ENCODE measurements at places on chromosomes 3 and 15.

DNA sequence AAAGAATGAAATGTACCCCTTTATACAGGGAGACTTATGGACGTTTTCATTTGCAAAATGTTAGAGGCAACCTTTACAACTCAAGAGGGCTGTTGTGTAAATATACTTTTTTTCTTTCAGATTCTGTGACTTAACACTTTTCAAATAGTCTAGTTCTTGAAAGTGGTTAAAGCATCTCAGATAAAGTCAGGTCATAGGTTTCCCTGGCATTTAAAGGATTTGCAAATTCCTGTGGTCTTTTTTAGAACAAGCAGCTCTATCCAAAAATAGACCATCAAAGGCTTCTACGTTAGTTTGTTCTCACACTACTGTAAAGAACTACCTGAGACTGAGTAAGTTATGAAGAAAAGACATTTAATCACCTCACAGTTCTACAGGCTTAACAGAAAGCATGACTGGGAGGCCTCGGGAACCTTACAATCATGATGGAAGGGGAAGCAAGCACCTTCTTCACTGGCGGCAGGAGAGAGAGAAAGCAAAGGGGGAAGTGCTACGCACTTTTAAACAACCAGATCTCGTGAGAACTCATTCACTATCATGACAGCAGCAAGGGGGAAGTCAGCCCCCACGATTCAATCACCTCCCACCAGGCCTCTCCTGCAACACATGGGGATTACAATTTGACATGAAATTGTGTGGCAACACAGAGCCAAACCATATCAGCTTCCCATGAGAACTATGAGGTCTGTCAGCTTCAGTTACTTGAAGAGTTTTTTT, 23.3 kb upstream of the GABRR3 start:
- DNase-seq, result no peak

GRCh38 chr15:78929536-78930264, 15.1 kb downstream of the CTSH start:
- DNase-seq, result no peak

GRCh38 chr3:127748754-127749327, 73.5 kb downstream of the MGLL start:
- DNase-seq, result no peak

DNA sequence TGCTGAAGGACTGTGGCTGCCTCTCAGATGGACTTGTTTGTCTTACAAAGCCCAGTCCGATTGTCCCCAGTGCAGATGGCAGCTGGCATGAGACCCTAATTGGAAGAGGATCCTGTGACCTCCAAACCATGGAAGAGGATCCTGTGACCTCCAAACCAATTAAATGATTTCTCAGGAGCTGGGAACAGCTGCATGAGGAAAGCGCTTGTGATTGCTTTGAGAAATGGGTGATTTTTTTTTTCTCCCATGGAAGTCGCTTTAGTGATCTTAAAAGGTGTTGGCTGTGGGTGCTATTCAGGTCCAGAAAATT, 68.4 kb upstream of the LARS2 start:
- DNase-seq, result no peak

- DNase-seq, result no peak
Measured at GRCh38 chr3:174959556-174960065, 100.5 kb downstream of the NAALADL2 start.

DNA sequence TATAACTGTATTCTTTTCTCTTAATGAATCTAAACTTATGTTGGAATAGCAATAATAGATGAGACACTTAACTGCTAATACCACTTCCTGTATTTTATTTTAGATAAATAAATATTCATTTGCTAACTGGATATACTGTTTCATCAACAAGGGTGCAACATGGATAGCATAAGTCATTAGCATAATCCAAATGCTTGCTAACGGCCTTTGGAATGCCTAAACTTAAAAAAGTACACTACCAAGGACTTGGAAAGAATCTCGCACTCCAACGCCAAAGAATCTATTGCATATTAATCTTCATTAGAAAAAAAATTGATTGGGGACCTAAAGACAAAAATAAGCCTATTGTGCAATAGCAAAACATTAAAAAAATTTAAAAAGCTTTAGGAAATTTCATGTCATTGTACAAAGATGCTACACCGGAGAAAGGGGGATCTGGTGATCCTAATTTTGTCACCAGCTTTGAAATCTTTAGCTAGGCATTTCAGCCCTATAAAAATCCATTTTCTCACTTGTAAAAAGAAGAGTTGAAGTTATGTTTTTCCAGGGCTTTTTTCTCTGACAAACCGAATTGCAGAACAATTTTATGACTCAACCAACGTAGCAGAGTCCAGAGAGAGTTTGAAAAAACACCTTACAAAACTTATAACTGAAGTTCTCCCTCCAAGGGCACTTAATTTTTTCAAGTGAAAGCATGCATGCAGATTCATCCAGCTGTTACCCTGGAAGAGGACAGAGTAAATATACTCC, 4.1 kb downstream of the VGLL3 start:
- no peak for DNase-seq

GRCh38 chr3:122533480-122533879, 18.7 kb upstream of the KPNA1 start:
- no peak for DNase-seq

DNA sequence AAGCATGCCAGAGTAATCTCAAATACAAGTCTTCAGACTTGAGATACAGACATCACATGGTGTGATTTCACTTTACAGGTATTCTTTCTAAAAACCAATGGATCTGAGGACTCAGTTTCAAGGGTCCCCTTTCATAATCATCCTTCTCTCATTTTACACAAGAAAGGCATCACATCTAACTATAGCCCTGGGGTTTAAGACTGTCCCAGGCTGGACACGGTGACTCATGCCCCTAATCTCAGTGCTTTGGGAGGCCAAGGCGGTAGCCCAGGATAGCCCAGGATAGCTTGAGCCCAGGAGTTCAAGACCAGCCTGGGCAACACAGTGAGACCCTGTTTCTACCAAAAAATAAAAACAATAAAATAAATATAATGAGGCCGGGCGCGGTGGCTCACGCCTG, 36.4 kb downstream of the UBP1 start:
- no peak for DNase-seq

GRCh38 chr3:72144773-72145505, 360.0 kb upstream of the PROK2 start:
- no peak for DNase-seq

- no peak for DNase-seq
Measured at GRCh38 chr3:61761694-61762430, 200.5 kb downstream of the PTPRG start.

DNA sequence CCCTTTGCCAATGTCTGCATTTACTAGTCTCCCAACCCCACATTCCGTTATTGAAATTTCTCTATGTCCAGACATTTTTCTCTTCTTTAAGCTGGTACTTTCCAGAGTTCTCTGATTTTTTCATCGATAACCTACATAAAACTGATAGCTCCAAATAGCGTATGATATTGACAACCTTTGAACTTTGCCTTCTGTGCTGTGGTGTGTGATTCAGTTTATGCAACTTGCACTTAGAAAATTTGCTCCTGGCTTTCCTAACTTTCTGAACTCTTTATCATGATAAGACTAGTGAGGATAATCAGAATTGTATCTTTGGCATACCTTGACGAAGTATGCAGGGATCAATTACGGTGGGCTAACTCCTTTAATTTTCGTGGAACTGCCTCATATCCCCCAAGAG, 1261.3 kb downstream of the SI start:
- no peak for DNase-seq

- DNase-seq, result no peak
Measured at GRCh38 chr15:62444104-62445022, 279.3 kb upstream of the C2CD4B start.

DNA sequence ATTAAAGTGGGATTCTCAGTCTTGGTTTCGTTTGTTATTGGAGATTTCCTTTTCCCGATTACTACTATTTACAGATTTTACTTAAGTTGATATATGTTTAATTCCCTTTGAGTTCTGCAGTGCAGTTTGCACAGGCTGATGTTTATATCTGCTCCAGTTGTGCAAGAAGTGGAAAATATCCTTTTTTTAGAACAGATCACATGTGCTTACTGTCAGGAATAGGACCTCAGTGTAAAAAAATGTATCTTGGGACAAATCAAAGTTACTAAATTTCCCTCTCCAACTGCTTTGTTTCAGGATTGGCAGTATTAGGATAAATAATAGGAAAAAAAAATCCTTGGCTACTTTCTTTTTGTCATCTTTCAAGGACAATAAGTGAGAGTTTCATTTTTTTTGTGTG, 6.9 kb downstream of the MITF start:
- DNase-seq, result no peak

DNA sequence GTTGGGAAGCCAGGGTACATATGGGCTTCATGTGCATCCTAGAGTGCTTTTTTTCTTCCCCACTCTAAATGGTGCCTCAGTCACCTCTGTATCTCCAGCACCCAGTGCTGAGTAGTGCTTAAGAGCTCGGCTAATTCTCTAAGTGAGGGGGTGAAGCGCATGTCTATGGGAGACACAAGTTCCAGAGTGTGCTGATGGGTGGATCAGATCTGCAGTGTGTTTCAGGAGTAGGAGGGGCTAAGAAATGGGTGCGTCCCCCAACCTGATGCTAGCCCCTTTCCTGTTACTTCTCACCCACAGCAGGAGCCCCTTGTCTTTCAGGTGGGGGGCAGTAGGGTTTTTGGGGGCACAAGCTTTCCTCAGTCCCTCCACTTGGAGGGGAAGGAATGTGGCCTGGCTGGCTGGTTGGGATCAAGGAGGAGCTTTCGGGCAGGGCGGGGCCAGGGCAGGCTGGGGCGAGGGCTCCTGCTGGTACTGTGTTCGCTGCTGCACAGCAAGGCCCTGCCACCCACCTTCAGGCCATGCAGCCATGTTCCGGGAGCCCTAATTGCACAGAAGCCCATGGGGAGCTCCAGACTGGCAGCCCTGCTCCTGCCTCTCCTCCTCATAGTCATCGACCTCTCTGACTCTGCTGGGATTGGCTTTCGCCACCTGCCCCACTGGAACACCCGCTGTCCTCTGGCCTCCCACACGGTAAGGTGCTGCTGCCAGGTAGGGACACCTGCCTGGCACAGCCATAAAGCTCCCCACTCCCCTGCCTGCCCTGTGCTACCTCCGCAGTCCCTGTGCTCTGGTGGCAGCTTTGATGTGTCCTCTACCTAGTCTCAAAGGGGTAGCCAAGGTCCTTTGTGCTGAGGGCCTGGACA, at the start of gene IL17RE:
Gene IL17RE, plus strand, starts transcription at position 477 of the 866 bp plus-strand sequence. Its CDS starts 85 bp downstream, at position 562.
- peak; percentile 12 for DNase-seq

DNA sequence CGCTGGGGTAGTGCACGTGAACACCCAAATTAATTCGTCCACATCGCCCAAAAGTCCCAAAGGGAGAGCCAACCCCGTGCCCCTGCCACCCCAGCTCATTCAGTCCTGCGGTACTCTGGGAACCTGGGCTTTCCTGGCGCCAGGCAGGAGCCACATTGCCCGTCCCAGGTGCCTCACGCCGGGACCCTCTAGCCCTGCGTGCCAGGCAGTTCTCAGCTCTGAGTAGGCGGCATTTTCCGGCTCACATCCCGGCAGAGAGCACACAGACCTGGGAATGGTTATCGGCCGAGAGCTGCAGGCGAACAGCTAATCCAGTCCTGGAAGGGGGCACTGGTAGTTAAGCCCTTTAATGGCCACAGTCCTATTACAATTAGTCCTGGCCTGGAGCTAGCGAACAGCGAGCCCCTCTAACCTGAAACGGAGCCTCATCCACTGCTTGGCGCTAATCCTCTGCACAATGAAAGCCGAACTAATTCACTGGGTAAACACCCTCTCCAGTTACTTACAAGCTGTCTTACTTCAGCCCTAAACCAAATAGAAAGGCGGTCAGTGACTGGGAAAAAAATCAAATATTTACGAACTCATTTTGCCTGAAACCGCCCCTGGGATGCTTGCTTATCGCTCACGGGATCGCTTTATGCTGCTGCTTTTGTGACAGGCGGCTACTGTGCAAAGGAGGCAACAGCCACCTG, 254.6 kb upstream of the SOX14 start:
- DNase-seq, result no peak

DNA sequence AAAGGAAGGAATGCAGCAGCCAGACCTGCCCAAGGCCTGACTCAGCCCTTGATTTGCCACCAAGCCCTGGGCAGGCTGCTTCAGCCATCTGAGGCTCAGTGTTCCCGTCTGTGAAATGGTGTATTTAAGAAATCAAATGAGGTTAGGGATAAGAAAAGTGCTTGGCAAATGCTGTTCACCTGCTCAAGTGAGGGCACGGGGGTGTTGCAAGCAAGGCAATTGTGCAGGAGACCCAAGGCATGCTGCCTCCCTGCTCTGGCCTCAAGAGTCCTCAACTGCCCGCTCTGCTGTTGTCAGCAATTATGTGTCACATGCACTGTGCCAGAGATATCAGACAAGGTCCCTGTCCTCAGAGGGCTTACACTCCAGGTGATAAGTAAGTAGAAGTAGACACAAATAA, 101.8 kb downstream of the TPRA1 start:
- no peak for DNase-seq

DNA sequence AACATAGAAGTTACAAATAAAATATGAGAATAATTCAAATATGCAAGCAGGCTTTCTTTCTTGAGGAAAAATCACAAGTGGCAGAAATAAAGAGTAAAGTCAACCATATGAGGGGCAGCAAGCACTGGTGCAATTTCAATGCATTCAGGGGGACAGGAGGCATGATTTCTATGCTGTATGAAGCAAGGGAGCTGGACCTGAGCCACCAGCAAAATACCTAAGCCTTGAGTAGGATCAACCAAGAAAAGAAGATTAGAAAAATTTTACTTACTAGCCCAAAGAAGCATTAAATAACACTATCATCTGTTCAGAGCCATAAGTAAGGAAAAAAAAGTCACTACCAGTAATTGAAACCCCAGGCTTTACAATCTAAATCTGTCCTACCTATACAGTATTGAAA, 6.3 kb downstream of the ADGRG7 start:
- DNase-seq, result no peak

GRCh38 chr3:12049675-12050074, 45.5 kb downstream of the SYN2 start:
- DNase-seq, result no peak

GRCh38 chr3:66055289-66055688, 16.6 kb upstream of the MAGI1 start:
- DNase-seq, result no peak

GRCh38 chr15:71313806-71314205, 198.5 kb downstream of the THSD4 start:
- no peak for DNase-seq

DNA sequence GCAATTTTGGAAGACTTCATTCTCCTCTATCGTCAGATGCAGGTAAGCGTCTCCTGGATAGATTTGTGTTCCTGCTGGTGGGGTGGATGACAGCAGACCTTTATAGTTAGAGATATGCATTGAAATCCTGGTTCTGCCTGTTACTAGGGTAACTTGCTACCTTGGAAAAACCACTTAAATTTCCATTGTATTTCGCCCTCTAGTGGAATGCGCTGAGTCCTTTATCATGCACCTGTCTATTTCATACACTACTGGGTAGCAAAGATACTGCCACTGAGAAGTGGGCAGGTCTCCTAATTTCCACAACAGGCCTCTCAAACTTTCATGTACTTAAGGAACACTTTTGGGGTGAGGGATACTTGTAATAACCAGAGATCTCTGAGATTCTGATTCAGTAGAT, 209.5 kb upstream of the SUCLG2 start:
- DNase-seq, result no peak

DNA sequence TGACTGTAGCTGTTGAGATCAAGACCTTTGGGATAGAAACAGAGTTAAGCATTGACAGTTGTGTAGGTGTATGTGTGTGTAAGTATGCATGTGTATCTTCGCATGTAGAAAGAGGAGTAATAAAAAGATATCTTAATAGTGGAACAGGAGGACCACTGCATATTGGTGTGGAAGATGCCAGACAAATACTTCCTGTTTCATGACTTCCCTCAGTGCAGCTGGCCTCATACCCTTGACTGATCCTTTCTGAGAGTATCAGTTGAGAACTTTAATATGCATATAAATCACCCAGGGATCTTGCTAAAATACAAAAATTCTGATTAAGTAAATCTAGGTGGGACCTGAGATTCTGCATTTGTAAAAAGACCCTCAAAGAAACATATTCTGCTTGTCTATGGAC, 8.5 kb upstream of the ZBED2 start:
- no peak for DNase-seq

All from activated naive CD4-positive, alpha-beta T cell treated with Interleukin-2 at 50 U/mL for 16 hours (primary cell).